CD4-positive, alpha-beta T cell treated with Interferon gamma for 1 hour (primary cell): ENCODE measurements at places on chromosomes 12 and 14.

GRCh38 chr14:104119488-104120251 is 18.7 kb upstream of the KIF26A start:
- DNase-seq = no peak

- DNase-seq = no peak
Observed at GRCh38 chr12:117897372-117898161, 71.2 kb downstream of the KSR2 start.

GRCh38 chr12:48828293-48828692 is 10.0 kb downstream of the CACNB3 start:
- DNase-seq = no peak

- DNase-seq = peak; percentile 40
Observed at GRCh38 chr12:50057000-50057841, at the start of gene ASIC1. Gene ASIC1 (plus strand): TSS chr12:50057596. CDS start chr12:50058767, 1,171 bp downstream.

DNA sequence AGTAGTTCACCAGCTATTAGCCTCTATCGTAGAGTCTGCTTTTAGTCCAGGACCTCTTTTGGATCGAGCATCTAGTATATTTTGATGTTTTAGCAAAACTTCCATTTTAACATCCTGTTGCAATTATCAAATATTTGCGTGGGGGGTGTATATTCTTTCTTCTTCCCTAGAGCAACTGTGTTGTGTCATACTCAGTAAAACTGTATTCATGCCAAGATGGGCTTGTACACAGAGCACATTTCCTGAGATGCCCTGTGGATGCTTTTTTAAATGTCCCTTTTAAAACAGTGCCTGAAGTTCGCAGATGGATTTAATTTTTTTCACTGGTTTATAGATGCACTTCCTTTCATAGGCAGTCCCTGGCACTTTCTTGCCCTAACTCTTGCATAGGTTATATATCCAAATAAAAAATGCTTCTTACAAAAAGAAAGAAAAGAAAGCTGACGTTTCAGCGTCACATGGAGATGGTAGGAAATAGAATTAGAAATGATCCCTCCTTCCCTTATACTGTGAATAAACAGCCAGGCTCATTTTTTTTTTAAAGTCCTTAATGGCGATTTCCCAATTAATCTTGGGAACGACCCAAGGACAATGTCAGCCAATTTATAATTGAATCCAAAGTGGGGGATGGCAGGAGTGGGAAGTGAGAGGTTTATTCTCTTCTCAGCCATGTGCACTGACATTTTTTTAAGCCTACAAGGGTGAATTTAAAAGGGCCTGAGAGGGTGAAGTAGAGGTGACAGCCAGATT is 247.0 kb downstream of the SLC41A2 start:
- no peak for DNase-seq

DNA sequence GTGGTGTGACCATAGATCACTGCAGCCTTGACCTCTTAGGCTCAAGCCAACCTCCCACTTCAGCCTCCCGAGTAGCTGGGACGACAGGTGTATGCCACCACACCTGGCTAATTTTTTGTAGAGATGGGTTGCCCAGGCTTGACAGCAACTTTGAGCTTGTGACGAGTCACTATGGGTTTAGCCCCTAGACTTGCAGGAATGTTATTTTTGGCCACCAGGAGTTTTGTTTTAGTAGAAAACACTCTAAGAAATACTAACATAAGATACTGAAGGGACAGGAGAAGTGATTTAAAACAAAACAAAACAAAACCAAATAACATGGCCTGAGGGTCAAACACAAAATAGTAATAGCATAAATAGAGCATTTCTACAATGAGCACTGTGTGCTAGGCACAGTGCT is 26.4 kb downstream of the SETD3 start:
- DNase-seq = no peak

DNA sequence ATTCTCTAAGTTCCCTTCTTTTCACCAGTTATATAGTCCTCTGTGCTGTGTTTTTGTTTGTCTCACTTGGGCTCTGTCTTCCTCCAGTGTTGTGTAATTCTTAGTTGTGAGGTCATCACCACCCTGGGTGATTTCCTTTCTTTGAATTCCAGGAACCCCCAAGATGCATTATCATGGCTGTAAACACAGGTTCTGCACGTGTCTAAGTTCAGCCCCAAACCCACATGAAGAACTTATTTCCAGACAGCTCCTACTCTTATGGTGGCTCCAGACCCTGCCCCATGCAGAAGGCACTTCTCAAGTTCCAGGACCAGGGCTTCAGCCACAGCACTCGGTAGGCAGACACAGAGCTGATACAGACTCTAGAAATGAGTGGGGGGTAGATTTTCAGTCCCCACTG is 560.5 kb downstream of the BCL11B start:
- peak; percentile 1 for DNase-seq

DNA sequence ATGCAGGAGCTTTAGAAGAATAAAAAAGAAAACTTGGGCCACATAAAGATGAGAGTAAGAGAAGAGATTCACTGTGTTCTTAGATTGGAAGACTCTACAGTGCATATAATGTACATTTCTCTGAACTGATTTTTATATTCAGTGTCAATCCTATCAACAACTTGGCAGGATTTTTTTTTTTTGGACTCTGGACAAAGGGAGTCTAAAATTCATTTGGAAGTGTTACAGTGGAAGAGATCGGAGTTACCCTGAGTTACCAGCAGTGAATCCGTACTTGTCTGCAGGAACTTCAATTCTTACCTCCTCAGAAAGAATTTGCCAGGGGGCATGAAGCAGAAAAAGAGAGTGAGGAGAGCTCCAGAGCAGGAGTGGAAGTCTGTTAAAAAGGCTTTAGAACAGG is 24.0 kb downstream of the SERPINA11 start:
- DNase-seq = no peak

DNA sequence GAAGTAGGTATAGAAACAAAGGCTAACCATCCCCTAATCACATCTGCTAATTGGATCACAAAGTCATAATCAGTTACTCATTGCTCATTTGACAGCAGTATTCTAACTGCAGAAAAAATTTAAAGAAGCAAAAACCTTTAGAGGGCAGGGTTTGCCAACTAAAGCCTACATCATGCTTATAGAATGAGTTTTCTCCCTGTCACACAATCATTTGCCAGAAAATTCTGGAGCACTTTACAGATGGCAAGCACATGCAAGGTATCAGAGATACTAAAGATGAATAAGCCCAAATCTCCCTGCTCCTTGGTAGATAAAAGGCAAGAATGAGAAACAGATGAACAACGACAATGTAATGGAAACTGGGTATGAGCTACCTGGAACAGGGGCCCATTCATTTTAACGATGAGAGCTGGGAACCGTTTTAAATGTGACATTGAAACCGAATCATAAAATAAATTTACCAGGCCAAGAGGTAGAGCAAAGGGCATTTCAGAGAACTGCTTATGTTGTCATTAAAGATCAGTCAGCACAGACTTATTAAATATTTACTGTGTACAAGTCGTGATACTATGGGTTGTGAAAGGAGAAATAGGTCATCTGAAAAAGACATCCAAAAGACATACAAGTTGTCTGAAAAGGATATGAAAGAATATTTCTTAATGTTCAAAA is 211.4 kb upstream of the ABCD2 start:
- no peak for DNase-seq

DNA sequence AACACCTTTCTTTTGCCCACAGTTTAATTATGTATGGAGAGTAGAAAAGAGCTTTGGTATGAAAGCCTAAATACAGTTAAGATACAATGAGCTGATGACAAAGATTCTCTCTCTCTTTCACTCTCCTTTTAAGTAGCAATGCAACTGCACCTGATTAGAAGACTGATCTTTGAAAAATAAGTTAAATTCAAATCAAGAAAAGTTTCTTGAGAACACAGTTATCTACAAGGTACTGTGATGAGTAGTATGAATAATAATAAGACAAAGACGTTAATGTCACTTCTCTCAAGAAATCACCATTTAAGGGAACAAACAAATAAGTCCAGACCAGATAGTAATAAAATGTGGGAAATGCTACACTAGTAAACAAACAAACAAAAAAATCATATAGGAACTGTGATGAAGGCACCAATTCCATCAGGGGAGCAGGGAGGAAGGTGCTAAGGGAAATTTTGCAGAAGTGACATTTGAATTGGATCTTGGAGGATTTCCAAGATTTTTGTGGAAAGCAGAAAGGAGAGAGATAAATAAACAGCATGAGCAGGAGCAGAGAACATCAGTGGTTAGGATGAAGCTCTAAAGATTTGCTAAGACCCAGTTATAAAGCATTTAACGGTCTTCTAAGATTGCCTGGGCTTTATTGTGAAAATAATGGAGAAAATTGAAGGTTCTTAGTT is 65.2 kb upstream of the STK38L start:
- no peak for DNase-seq

GRCh38 chr14:71621980-71622605 is 310.1 kb upstream of the RGS6 start:
- DNase-seq = no peak

GRCh38 chr12:45400991-45401390 is 185.1 kb downstream of the ANO6 start:
- DNase-seq = no peak

- no peak for DNase-seq
Observed at GRCh38 chr12:15707516-15708199, 81.5 kb downstream of the EPS8 start.

GRCh38 chr14:46686652-46687051 is 35.1 kb upstream of the RPL10L start:
- no peak for DNase-seq

- DNase-seq = no peak
Observed at GRCh38 chr14:94164685-94165431, 9.3 kb upstream of the PPP4R4 start.

- DNase-seq = no peak
Observed at GRCh38 chr14:59656473-59656872, 79.9 kb upstream of the CCDC175 start.

- DNase-seq = no peak
Observed at GRCh38 chr14:78764240-78764639, 594.1 kb downstream of the NRXN3 start.

DNA sequence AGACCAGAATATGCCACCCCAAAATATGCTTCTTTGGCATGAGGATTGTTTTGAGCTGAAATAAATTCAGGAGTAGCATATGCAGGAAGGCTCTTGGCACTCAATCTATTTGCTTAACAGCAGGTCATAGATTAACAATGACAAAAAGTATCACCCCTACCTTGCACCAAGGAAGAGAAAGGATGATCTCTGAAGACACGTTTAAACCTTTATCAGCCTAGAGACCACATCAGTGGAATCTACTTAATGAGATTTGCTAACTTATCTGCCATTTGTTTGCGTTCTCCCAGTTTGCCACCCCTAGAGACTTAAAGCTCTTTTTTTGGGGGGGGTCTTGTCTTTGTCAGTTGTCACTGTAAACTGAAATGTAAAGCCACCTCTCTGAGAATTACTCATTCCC is 1278.7 kb upstream of the USP15 start:
- no peak for DNase-seq

DNA sequence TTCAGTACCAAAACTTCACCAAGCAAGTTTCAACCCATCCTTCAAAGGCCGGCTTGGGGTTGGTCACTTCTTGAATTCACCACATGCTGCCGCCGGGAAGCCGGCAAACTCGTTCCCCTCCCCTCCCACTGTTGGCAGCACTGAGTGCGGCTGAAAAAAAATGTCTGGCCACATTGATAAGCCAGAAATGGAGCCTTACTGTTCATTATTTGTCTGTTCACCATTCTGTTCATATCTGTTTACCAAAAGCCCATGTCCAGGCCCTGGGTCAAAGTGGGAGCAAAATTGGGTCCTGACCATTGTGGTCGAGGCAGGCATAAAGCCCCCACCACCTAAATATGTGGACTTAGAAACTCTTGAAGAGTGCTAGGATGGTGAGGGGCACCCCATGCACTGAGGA is 7.3 kb upstream of the HSP90AA1 start:
- DNase-seq = no peak

DNA sequence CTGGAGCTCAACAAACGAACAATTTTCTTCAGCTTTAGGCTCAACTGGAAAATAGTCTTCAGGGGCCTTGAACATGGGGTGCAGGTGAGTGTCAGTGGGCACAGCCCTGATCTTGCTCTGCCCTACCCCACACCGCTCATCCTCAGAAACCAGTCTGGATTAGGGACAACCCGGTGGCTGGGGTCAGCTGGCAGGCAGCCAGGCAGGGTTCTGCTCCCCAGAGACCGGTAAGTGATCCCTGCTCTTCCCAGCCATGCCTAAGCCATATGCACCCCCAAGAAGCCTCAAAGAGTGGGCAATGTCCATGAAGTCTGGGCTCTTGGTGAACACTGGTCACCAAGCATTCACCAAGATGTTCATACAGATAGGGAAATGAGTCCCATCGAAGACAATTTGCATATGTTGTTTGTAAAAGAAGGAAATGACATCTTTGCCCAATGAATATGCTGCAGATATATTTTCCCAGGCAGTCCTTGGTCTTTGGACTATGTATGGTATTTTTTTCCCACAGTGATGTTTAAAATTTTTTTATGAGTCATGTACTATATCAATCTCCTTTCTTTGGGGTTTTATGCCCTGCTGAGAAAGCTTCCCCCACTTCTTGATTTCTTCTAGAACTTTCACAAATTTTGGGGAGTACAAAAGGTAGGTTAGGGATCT is 63.9 kb upstream of the VASH1 start:
- no peak for DNase-seq

GRCh38 chr14:30874999-30875787 is 834 bp downstream of the COCH start:
- DNase-seq = no peak

- no peak for DNase-seq
Observed at GRCh38 chr12:113448873-113449272, 22.8 kb downstream of the LHX5 start.
